ENCODE measurements at places on chromosomes 4 and X.

GRCh38 chrX:101605146-101605545 is 12.7 kb downstream of the ARMCX6 start:
- DNase-seq = no peak

DNA sequence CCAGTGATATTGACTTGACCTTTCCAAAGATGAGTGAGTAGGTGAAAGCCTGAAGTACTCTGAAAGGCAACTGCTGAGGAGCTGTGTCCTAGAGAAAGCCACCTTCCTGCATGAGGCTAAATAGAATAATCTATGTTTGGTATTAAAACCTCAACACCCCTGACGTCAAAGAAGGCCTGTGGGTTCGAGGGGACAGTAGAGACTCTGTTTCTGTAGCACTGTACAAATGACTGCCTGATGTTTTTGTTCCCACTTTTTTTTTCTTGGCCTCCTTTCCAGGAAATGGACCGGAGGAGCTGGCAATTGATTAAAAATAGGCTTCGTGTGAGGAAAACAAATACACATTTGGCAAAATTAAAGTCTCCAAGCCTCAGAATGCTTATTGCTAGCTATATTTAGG is 29.5 kb downstream of the TMEM255A start:
- no peak for DNase-seq

GRCh38 chr4:80709082-80709869 is 321.2 kb upstream of the BMP3 start:
- no peak for DNase-seq

- no peak for DNase-seq
These were observed 34.6 kb upstream of the WFS1 start for GRCh38 chr4:6235012-6235411.

DNA sequence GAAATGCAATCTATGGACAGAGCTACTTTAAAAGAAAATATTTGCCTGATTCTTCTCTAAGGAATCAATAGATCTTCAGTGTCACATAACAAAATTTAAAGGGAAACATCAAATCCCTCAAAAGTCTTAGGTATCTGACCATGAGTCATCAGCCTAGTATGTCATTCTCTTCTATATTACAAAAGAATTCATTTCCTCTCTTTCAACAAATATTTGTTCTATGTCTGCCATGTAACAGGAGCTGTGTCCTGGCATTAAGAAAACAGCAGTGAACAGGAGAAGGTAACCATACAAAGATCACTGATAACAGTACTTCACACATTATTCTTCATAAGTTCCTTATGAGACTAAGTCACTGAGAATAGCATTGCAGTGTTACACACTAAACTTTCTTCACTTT is 243.6 kb upstream of the DKK2 start:
- DNase-seq = no peak

DNA sequence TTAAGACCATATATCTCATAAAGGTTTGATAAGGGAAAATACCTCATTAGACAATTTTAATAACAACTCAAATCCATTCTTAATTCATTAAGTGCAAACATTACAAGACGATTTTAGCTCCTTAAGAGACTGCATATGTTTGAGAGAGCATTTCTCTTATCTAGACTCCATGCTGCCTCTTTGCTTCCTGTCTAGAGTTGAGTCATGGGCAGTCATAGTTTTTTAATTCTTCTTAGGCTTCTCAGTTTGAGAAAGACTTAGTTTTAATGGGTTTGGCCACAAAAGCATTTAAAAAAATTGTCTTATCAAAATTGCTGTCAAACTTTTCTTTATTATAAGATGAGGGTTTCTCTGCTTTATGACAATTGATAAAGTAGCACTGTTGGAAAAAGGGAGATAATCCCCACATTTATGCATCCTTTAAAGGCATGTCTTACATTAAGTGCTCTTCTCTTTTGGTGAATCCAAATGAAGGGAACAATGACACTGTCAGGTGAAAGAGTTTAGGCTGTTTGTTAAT is 713.4 kb downstream of the PCDH18 start:
- no peak for DNase-seq

DNA sequence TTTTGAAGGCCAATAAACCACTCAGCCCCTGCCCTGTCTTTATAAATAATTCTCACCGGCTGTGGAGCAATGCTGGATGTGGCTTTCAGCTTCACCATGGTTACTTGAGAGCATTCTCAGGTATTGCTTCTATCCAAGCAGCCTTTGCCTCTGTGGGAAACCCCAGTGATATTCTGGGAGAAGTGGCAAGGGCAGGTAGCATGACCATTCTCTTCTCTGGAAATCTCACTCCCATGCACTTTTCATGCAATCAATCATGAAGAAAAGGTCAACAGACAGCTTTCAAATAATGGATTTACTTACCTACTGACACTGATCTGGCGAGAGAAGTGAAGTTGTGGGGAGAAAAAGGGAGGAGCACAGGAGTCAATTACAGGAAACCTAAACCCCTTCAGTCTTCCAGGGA is 49.5 kb downstream of the UNC5C start:
- DNase-seq = no peak

GRCh38 chr4:161428180-161428965 is 735.4 kb downstream of the FSTL5 start:
- DNase-seq = no peak

DNA sequence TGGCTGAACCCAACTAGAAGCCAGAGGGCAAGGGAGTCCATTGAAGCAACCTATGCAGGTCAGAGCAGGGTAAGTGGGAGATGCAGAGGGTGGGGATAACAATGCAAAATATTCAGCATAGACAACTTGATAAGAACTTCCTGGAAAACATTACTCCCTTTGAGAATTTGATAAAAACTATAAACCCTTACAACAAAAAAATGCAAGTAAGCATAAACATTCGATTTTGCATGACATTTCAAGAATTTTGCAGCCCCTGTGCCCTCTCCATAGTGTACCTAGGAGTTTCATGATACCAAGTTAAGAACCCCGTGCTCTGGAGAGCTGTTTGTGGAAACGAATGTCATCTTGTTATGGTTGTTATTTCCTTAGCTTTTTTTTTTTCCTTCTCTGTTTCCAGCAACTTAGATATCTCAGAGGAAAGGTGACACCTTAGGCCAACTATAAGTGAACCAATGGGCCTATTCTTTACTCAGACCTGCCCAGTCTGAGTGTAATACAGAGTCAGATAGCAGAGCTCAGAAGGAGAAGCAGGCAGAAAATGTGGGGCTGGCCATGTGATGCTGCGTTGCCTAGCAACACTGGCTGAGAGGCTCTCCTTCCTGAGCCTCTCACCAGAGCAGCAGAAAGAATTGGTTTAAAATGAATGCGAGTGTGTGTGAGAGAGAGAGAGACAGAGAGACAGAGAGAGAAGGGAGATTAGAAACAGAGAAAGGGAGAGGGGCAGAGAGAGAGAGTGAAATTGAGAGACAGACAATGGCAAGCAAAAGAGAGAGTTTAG is 36.7 kb upstream of the GABRQ start:
- DNase-seq = no peak

- no peak for DNase-seq
These were observed 37.7 kb downstream of the LIMCH1 start for GRCh38 chr4:41575665-41576064.

- DNase-seq = no peak
These were observed 311.0 kb downstream of the FBXW7 start for GRCh38 chr4:152224721-152225420.

- DNase-seq = no peak
These were observed 35.6 kb downstream of the DAPP1 start for GRCh38 chr4:99852199-99852749.

DNA sequence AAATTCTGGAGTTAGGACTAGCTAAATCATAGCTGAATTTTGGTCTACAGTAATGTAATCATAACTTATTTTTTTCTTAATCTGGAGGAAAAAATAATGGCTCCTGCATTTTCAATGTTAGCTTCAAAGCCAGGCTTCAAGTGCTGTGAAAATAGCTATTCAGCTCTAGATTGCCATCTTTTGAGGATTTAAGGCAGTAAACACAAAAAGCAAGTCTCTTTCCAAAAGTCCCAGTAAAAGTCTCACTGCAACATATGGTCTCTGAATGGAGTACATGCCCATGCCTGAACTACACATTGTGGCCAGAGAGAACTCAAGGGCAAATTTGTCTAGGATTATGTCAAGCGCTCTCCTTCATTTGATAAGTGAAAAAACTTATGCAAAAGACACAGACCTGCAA is 720.9 kb downstream of the FSTL5 start:
- DNase-seq = no peak

GRCh38 chrX:155871934-155872333 is 9.2 kb upstream of the VAMP7 start:
- DNase-seq = no peak

DNA sequence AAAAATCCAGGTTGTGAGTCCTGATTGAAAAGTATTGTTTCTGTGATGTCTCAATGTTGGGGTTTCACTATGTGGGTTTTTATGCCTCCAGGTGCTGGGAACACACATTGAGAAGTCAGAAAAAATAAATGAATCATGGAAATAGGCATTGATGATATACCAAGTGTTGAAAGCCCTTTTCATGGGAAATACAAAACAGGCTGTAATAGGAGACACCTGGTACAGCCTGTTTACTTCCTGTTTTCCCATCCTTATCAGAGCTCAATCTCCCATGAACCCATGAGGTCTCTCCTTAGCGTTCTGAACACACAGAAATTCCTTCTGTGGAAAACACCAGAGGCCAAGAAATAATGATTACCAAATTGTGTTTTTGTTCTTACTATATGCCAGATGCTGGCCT is 106.3 kb upstream of the BOD1L1 start:
- DNase-seq = no peak

- no peak for DNase-seq
These were observed 7.6 kb upstream of the OPHN1 start for GRCh38 chrX:68440940-68441339.

DNA sequence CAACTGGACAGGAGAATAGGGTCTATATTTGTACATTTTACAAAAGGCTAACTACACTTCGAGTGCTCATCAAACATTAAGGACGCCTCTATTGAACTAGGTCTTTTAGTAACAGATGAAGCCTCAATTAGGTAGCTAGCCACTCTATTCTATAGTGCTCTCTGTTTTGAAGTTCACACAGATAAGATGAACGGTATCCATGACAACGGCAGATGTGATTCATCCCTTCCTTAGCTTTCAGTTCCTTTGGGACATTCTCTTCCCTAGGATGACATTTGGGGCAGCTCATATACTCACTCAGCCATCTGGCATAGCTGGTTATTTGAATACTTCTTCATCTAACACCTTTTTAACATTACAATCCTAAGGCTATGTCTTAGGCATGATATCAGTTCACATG is 62.4 kb upstream of the WDFY3 start:
- no peak for DNase-seq

DNA sequence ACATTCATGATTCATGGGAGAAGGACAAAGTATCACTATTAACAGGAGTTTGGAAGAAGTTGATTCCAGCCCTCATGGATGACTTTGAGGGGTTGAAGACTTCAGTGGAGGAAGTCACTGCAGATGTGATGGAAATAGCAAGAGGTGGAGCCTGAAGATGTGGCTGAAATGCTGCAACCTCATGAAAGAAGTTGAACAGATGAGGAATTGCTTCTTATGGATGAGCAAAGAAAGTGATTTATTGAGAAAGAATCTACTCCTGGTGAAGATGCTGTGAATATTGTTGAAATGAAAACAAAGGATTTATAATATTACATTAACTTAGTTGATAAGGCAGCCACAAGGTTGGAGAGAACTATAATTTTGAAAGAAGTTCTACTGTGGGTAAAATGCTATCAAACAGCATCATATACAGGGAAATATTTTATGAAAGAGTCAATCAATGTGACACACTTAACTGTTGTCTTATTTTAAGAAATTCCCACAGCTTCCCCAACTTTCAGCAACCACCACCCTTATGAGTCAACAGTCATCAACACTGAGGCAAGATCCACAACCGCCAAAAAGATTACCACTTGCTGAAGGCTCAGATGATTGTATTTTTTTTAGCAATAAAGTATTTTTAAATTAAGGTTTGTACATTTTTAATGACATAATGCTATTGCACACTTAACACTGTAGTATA is 302.6 kb downstream of the CBLL2 start:
- DNase-seq = no peak

Data from stimulated activated CD8-positive, alpha-beta memory T cell treated with anti-CD3 and anti-CD28 coated beads, Interleukin-4, amount 100 ng/mL, for 4 hours (primary cell).